T-helper 2 cell (primary cell): ENCODE measurements at places on chromosomes 6 and 20.

DNA sequence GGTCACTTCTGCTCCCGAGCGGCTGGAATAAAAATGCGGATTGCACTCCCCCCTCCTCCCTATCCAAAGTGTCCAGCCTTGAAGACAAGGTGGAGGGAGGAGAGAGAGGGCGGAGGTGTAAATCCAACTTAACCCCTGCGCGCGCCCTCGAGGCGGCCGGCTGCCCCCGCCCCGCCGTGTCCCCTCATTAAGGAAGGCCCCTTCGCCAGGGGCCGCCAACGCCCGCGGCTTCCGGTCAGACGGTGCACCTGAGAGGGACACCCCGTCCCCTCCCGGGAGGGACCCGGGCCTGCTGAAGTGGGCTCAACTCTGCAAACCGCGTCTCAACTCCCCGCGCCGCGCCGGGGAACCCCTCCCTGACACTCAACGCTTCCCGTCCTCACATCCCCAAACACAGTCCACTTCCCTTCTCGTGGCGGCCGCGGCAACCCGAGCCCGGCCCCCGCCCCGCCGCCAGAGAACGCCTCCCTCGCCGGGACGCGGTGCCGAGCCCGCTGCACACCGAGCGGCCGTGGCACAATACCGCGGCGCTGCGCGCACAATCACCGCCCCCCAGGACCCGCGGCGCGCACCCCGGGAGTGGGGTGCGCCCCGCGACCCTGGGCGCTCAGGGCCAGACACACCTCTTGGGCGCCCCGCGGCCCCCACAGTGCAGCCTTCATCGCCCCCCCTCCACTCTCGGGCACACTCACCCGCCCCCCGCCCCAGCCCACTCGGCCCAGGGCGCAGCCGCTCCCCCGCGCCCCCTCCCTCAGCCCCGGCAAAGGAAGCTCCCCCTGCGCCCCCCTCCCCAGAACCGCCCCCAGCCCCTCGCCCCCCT lies 102.5 kb downstream of the NOL4L start:
- DNase-seq: peak; percentile 28

DNA sequence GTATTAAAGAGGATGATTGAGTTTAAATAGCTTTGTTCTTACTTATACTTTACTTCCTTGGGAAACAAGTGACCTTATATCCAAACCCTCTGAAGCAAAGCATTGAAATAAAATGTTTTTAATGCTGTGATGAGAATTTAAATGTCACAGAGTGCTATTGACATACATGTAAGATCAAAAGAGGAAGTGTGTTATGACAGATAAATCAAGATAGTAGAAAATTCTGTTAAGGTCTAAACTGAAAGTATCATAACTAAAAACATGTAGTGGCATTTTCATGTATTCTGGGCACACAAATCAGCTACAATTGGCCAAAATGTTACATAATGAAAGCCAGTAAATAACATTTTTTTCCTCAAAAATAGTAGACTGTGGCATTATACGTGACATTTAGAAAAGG lies 318.0 kb downstream of the GRIK2 start:
- DNase-seq: no peak

GRCh38 chr6:165376100-165376499 lies 66.7 kb upstream of the C6orf118 start:
- DNase-seq: no peak

- no peak for DNase-seq
These were observed 3.0 kb upstream of the LINC00237 start for GRCh38 chr20:21109144-21109543.

GRCh38 chr20:52748990-52749389 lies 223.2 kb upstream of the TSHZ2 start:
- DNase-seq: no peak

- DNase-seq: no peak
These were observed 21.4 kb downstream of the SNAI1 start for GRCh38 chr20:50004229-50004628.

GRCh38 chr20:4962241-4962855 lies 39.0 kb downstream of the SLC23A2 start:
- peak; percentile 22 for DNase-seq

DNA sequence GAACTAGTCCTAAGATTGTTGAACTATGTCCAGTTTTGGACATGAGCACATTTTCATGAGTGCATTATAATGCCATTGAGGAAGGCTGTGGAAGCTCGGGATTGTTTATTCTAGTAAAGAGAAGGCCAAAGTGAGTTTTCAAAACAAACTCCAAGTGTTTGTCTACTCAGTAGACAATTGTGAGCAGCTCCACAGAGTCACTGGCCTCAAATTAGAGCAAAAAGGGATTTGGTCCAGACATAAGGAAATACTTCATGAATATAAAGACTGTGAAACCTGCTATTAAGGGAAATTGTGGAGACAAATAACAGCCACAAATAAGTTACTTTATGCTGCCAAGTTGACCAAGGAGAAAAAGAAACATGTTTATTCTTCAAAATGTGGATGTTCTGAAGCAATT lies 42.6 kb upstream of the PREP start:
- DNase-seq: no peak

DNA sequence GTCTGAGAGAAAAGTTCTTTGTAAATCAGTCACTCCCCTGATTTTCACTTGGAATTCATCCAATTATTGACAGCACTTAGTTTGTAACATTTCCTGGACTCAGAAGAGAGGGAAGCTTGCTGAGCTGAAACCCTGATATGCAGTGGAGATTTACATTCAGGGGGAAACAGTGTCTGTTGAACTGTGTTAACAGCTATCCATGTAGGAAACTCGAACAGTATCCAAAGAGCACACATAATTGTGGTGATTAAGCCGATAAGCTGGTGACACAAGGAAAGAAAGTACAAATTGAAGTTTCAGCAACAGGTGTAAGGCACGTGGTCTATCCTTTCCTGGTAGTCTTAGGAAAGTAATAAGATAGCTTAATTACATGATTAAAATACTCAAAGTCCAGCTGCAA lies 78.1 kb upstream of the FLRT3 start:
- no peak for DNase-seq

- no peak for DNase-seq
These were observed 49.4 kb upstream of the CARMIL1 start for GRCh38 chr6:25229671-25230321.

DNA sequence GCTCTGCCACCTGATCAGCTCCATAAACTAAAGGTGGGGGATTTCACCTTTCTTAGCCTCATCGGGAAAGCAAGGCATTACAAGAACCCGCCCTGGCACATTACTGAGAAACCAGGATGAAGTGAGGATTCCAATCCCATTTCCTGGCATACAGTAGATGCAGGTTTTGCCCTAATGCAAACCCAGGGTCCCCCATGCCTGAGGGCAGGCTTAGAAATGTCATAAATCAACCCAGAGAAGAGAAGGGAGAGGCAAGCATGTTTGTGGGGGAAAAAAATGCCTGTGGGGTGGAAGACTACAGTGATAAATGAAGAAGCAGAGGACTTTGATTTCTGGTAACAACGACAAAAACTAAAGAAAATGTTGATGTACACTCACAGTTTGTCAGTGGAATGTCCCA lies 18.0 kb upstream of the PMEPA1 start:
- no peak for DNase-seq

DNA sequence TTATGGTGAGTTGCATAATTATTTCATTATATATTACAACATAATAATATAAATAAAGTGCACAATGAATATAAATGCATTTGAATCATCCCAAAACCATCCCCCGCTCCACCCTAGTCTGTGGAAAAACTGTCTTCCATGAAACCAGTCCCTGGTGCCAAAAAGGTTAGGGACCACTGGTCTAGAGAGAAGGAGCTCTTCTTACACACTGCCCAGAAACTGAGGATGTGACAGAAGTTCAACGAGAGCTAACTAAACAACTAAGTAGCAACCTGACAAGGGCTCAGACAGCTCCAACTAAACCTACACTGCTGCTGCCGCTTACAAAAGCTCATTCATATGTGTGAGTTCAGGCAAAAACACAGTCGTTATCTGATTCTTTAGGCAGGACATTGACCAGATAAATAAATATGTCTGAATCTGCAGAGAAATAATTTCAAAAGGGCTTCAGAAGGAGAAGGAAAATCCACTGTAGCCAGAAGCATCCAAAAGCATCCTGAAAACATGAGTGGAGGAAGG lies 125.9 kb downstream of the ATXN1 start:
- DNase-seq: no peak

- no peak for DNase-seq
These were observed 66.0 kb upstream of the STX16 start for GRCh38 chr20:58584881-58585752.

DNA sequence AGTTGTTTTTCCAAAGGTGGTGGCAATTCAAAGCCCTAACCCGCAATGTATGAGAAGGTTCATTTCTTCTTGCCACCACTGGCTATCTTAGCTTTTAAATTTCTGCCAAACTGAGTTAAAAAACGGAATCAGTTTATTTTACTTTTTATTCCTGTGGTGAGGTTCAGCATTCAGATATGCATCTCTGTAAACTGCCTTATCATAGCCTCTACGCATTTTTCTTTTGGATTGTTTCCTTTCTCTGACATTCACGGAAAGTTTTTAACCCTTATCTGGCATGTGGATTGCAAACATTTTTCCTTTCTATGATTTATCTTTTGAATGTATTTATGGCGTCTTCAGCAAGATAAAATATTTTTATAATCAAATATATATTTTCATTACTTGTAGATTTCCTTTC lies 37.7 kb downstream of the AK9 start:
- no peak for DNase-seq

DNA sequence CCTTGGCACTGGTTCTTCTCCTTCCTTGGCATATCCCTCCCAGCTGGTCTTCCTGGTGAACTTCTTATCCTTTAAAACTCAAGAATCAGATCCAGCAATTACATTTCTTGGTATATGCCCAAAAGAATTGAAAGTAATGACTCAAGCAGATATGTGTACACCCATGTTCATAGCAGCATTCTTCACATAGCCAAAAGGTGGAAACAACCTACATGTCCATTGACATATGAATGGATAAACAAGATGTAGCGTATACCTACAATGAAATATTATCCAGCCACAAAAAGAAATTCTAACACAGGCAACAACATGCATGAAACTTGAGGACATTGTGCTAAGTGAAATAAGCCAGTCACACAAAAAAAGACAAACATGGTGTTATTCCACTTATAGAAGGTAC lies 103.7 kb upstream of the NT5E start:
- no peak for DNase-seq

- no peak for DNase-seq
These were observed 90.0 kb upstream of the IFNGR1 start for GRCh38 chr6:137309078-137309762.

GRCh38 chr20:44666066-44666465 lies 14.6 kb upstream of the ADA start:
- DNase-seq: no peak

DNA sequence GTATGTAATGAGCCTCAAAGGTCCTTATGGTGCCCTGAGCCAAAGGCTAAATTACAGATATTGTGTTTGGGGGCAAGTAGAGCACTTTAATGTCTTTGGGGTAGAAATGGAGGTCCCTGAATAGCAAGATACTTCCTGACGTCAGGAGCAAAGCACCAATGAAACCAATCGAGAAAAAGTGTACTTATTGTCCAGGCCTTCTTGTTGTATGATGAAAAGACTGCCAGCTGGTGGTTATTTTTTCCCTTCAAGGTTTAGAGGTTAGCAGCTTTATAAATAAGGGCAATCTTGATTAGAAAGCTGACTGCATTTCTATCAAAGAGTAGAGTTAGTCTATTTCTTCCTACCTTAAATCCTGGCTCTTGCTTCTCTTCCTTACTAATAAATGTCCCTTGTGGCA lies 76.1 kb upstream of the HSF2 start:
- no peak for DNase-seq

- no peak for DNase-seq
These were observed 3.1 kb upstream of the CLDN20 start for GRCh38 chr6:155260686-155261085.

GRCh38 chr20:9270831-9271230 lies 201.9 kb downstream of the PLCB4 start:
- no peak for DNase-seq

DNA sequence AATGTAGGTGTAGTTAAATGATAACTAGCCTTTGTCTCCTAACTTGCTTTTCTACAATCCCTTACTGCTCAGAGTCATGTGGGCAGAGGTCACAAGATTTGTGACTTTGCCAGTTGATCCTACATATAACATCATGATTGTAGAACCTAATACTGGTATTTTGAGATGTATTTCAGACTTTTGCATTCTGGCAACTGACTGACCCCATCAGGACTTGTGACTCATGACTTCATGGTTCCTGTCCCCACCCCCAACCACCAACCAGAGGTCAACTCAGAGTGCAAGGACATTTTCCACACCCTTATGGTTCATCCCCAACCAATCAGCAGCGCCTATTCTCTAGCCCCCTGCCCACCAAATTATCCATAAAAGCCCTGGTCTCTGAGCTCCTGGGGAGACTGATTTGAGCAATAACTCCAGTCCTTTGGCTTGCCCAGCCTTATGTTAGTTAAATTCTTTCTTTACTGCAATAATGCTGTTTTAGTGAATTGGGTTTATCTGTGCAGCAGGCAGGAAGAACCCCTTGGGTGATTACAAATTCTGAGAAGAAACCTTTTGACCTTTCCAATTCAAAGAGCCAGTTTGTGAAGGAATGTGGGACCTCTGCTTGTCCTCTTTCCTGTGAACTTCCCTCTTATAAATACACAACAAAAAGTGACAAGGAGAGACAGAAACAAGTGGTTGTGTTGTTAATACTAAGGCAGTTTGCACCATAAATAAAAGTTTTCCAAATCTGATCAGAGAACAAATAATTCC lies 588.7 kb downstream of the UTRN start:
- no peak for DNase-seq

DNA sequence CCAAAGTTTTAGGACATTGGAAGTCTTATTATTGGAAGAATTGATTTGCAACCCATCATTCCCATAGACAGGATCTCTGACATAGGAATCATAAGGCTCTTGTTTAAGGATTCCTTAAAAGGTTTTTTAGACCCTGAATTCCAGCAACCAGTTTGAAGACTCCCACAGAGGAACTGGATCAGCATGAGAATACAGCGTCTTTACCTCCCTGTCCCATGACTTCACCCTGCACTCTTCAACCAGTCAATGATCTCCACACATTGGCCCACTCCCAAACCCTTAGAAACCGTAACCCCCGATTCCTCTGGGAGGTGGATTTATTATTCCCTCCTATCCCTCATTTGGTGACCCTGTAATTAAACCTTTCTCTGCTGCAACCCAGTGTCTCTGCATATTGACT lies 150.7 kb upstream of the PLCB4 start:
- DNase-seq: no peak

GRCh38 chr6:107511511-107511993 lies 21.6 kb downstream of the SOBP start:
- DNase-seq: no peak
